Stimulated activated CD4-positive, alpha-beta T cell treated with anti-CD3 and anti-CD28 coated beads, Interleukin-1b, Interleukin-23, amount 100 ng/mL, for 24 hours (primary cell): ENCODE measurements at places on chromosomes 6 and 20.

- no peak for DNase-seq
Observed at GRCh38 chr20:17875981-17876385, 92.6 kb downstream of the SNX5 start.

DNA sequence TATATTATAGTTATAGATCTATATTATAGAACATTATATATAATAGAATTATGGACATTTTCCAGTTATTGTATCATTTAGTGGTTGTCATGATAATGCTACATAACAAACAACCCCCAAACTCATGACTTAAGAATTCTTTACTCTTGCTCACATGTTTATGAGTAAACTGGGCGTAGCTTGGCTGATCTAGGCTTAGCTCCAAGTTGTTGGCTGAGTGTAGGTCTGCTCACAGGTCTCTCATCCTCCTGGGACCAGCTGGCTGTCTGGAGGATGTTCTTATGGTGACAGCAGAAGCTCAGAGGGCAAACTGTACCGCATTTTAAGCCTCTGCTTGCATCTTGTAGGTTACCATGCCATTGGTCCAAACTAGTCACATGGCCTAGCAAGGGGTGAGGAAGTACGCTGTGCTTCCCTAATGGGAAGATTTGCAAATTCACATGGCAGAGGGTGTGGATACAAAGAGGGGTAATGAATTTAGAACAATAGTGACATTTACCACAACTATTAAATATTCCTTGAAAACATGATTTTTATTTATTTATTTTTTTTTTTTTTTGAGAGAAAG is 34.2 kb downstream of the ARHGAP40 start:
- no peak for DNase-seq

DNA sequence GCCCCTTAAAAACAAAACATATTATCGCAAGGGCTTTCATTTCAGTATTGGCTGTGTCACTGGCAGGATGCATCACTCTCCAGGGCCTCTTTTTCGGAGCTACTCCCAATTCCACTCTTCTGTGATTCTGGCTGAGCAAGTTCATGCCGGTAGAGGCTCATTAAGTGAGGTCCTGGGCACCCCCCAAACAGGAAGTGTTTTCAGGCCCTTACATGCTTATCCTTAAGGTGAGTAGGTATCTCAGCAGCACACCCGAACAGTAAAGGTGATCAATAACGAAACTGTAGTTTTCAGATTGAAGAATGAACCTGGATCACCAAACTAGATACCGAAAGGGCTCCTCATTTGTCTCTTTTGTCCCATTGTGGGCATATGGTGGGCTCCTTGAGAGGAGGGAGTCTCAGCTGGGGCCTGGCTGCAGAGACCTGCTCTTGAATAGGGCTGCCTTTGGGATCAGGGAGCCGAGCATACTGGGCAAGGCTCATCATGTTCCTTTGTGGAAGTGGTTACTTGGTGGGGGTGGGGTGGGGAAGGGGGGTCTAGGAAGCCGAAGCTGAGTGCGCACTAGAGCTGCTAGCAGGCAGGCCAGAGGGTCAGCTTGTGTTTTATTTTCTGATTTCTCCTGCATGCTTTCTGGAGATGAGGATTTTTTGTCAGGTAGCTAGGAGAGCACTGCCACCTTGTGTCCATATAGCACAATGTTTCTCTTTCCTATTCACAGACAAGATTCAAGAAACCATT is 65.2 kb downstream of the CDS2 start:
- no peak for DNase-seq

- DNase-seq: no peak
Observed at GRCh38 chr6:57298741-57299140, 18.7 kb upstream of the PRIM2 start.

GRCh38 chr6:12024699-12025434 is 12.8 kb downstream of the HIVEP1 start:
- no peak for DNase-seq

GRCh38 chr20:50720582-50720981 is 10.8 kb upstream of the PARD6B start:
- no peak for DNase-seq

- no peak for DNase-seq
Observed at GRCh38 chr20:872855-873520, 39.5 kb downstream of the FAM110A start.
